ENCODE measurements at places on chromosomes 2 and 18. TPM values are rescaled to one million over a fixed set of nuclear protein-coding genes. Genes with fewer than 3 reads are reported as not detected.

Gene IL36G
- 0.26 TPM for total RNA-seq

- no peak for DNase-seq
Observed at GRCh38 chr18:62085756-62086155, 101.1 kb downstream of the PIGN start.

Gene RIOK3
- 83.0 TPM for total RNA-seq

GRCh38 chr18:56984731-56985130, 162.2 kb upstream of the BOD1L2 start:
- DNase-seq: no peak

Gene C2orf15
- total RNA-seq: 3.6 TPM

DNA sequence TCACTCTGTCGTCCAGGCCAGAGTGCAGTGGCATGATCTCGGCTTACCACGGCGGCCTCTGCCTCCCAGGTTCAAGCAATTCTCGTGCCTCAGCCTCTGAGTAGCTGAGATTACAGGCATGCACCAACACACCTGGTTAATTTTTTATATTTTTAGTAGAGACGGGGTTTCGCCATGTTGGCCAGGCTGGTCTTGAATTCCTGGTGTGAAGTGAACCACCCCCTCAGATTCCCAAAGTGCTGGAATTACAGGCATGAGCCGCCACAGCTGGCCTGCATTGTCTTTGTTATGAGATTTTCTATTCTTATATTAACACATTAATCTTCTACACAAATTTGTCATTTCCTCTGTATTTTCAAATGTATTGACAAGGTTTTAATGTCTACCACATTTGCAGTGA, 75.2 kb downstream of the SEPTIN10 start:
- DNase-seq: no peak

Gene MROH2A
- not detected for total RNA-seq

Gene PLCD4
- total RNA-seq: 1.1 TPM

- DNase-seq: no peak
Observed at GRCh38 chr2:241620419-241620769, 16.6 kb downstream of the THAP4 start.

DNA sequence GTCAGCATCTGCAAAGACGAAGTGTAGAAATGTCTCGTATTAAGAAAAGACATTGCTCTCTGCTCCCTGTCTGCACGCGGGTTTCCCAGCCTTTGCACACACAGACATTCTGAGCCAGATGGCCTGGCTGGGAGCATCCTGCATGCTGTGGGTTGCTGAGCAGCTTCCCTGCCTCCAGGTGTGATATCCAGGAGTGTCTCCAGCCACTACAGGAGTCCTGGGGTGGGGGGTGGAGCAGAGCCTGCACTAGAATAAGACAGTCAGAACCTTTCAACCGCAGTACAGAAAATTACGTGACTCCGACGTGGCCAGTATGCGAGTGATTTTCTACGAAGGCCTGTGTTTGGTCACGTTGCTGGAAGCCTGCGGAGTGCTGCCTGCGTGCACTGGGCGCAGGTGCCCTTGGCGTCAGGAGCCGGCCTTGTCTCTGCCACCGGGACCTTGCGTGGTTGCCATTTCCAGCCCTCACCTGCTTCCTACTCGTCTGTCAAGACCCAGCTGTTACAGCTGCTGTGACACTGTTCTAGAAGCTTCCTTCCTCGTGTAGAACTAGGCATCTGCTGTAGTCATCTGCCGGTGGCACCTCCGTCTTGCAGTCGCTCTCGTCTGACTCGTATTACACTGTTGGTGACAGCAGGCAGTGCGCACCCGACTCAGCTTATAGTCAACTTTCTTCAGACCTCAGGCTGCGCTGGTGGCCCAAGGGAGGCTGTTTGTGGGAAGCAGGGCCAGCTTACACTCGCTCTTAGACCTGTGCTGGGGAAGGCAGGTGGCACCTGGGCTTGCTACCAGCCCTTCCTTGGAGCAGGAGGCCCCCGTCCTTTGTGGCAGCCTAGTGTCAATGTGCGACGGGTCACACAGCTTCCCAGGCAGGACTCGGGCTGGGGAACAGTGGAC, 11.2 kb downstream of the CTDP1 start:
- no peak for DNase-seq

- DNase-seq: no peak
Observed at GRCh38 chr2:100233061-100233460, 89.2 kb downstream of the LONRF2 start.

Gene ACADL
- 34.8 TPM for total RNA-seq

Gene POTEC
- not detected for total RNA-seq

DNA sequence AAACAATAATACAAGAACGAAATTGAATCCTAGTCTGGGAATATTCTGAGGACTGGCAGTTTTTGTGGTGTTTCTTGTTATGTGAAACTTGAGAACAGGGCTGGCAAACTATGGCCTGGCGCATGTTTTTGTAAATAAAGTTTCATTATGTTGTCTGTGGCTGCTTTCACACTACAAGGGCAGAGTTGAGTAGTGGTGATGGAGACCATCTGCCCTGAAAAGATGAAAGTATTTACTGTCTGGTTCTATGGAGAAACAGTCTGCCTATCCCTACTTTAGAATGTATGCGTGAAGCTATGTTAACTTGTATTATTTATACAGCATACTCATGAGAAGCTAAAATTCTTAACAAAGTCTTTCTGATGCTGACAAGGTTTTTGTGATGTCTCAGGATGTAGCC, 351.9 kb downstream of the LRRTM1 start:
- DNase-seq: peak; percentile 97

- no peak for DNase-seq
Observed at GRCh38 chr2:55887351-55887750, 36.2 kb downstream of the EFEMP1 start.

DNA sequence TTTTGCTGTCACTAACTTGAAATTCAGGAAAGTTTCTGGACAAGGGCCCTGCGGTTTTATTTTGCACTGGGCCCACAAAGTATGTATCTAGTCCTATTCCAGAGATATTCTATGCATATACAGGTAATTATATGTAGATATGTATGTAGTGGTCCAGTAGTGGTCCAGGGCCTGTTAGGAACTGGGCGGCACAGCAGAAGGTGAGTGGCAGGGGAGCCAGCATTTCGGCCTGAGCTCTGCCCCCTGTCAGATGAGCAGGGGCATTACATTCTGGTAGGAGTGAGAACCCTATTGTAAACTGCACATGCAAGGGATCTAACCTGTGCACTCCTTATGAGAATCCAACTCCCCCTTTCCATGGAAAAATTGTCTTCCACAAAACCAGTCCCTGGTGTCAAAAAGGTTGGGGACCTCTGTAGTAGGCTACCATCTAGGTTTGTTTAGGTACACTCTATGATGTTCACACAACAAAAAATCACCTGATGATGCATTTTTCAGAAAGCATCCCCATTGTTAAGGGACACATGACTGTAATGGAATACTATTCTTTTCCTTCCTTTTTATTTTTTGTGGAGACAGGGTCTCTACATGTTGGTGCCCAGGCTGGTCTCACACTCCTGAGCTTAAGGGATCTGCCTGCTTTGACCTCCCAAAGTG, 2.8 kb upstream of the PPP4R3B start:
- DNase-seq: no peak

DNA sequence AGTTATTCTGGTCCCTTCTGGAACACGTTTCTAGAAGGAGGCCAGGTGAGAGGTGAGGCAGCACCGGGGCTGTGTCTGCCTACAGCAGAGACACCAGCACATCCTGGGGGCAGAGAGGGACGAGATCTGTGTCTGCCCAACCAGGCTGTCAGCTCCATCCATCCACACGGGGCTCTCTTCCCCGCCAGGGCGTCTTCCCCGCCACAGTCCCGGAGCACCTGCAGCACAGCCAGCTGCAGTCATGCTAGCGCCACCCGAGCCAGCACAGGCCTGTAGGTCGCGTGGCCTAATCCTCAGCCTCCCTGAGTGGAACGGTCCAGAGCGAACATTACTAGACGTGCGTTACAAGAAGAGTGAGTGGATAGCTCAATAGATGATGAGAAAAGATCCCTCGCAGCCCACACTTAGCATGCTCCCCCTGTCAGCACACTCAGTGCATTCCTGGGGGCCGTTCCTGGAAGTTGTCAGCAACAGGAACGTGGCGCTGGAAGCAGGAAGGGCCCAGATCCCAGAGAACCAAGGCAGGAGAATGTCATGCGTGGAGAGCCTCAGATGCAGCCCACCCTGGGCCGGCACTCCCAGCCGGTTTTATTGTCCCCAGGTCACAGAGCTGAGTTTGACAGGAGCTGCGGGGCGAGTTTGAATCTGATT, 179.0 kb downstream of the TWIST2 start:
- DNase-seq: peak; percentile 34

Gene NPHP1
- 17.1 TPM for total RNA-seq

DNA sequence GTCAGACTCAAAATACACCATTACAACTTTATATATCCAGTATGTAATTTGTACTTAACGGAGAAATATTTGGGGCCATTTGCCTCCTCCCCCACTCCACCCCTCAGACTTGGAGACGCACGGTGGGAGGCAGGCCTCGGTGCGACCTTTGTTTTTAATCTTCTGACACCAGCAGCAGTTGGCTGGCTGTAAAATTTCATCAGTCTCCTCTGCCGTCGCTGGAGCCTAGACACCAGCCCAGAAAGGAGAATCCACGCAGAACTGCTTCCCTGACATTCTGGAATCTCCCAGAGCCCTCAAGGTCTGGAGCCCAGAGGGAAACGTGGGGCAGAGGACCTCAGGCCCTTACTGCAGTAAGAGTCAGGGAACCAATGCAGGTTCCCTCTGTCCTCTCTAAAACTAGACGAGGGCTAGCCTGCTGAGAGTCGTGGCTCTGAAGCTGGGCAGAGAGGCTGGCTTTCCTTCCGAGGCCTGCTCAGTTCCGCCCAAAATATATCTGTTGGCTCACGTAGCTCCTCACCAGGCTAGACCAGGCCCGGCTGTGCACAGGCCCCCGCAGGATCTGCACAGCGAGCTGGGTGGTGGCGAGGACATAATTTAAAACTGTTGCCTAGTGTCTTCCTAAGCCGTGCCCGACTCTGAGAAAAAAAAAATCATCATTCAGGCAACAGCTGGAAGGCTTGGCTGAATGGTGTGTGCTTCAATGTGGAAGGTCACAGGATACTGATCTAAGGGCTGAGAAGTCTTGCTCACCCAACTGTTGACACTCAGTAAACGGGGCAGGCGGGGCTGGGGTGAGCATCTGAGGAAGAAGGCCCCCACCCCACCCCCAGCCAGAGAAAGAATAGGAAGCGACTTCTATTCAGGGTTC, 40.4 kb downstream of the EN1 start:
- DNase-seq: no peak

GRCh38 chr18:61853855-61854254, 39.0 kb downstream of the RNF152 start:
- no peak for DNase-seq

Gene NYAP2
- 1.5 TPM for total RNA-seq

- DNase-seq: no peak
Observed at GRCh38 chr18:33541316-33541715, 36.7 kb upstream of the ASXL3 start.

Gene REG3A
- not detected for total RNA-seq

Gene VIT
- 0.94 TPM for total RNA-seq

DNA sequence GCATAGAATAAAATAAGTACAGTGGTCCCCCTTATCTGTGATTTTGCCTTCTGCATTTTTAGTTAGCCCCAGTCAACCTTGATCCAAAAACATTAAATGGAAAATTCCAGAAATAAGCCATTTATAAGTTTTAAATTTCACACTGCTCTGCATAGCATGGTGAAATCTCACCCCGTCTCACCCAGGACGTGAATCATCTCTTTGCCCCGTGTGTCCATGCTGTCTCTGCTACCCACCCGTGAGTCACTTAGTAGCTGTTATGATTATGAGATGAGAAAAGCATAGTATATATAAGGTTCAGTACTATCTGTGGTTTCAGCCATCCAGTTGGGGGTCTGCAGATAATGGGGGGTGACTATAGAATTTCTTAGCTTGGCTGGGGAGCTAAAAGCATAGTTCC, 67.3 kb downstream of the RHBDD1 start:
- DNase-seq: no peak

Gene WDR35
- 13.4 TPM for total RNA-seq

- no peak for DNase-seq
Observed at GRCh38 chr2:28927878-28928277, 33.4 kb downstream of the WDR43 start.

DNA sequence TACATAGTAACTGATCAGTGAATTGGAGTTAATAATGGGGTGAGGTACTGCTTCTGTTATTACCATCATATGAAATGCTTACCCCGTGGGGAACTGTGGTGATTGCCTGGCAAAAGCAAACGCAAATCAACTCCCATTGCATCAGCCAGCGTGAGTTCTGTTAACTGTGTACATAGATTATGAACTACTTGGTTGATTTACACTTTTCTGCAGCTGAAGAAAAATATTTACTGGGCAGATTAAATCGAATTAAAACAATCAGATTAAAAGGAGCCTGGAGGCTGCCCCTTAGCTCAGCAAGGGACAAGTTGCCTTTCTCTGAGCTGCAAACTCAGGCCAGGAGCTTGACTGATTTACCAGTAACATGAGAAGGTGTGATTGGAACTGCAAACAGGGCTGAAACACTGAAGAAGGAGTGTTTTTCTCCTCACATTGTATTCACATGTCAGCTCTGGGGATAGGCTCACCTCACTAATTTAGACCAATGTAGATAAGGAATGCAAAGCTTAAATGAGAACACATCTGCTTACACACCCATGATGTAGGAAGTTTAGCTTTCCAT, 220.1 kb downstream of the OSR1 start:
- no peak for DNase-seq

GRCh38 chr2:112182581-112183034, 44.4 kb downstream of the FBLN7 start:
- no peak for DNase-seq

GRCh38 chr2:101307950-101308431, 510 bp downstream of the RNF149 start:
- DNase-seq: peak; percentile 22

Data from lung (tissue), 17 donors.